ENCODE measurements at places on chromosomes 4 and X. TPM values are rescaled to one million over a fixed set of nuclear protein-coding genes. Genes with fewer than 3 reads are reported as not detected.

ABCB7 gene
- total RNA-seq: 17.1 TPM

BMP3 gene
- total RNA-seq: 0.13 TPM

SPANXD gene
- not detected for total RNA-seq

SLC7A11 gene
- total RNA-seq: 42.4 TPM

MMRN1 gene
- total RNA-seq: 1.4 TPM

HAND2 gene
- total RNA-seq: 5.4 TPM

HTRA3 gene
- 5.4 TPM for total RNA-seq

CNKSR2 gene
- total RNA-seq: 0.66 TPM

HEPH gene
- total RNA-seq: 102 TPM

MTMR8 gene
- 0.07 TPM for total RNA-seq

PRDM8 gene
- 4.9 TPM for total RNA-seq
